Stimulated activated effector memory CD8-positive, alpha-beta T cell treated with anti-CD3 and anti-CD28 coated beads, Interleukin-12 subunit alpha, Interleukin-12 subunit beta, amount 100 ng/mL, for 72 hours (primary cell): ENCODE measurements at places on chromosomes 7 and 10.

GRCh38 chr10:27500886-27501285, 3.2 kb upstream of the RAB18 start:
- no peak for DNase-seq

GRCh38 chr10:29041616-29042015, 247.3 kb upstream of the LYZL1 start:
- DNase-seq, result no peak

DNA sequence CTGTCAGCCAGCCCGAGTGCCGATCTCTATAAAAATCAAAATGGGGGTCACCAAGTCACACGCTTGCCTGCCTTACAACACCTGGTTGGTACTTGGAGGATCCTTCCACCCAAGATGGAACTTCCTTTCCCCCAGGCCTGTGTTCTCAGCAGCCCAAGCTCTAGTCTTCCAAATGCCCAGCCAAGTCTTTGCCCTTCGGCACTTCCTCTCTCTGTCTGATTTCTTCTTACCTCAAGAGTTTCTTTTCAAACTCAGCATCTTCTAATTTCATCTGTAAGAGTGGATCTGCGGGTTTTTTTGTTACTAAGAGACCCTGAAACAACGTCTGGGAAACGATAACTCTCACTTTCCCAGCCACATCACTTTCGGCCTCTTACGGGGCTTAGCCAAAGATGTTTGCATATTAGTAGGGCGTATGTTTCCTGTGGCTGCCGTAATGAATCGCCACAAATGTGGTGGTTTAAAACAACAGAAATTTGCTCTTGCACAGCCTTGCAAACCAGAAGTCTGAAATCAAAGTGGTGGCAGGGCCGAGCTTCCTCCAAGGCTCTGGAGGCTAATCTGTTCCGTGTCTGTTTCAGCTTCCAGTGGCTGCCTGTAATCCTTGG, 219.9 kb downstream of the TCF7L2 start:
- no peak for DNase-seq

GRCh38 chr7:86953653-86954336, 105.7 kb downstream of the ELAPOR2 start:
- DNase-seq, result no peak

DNA sequence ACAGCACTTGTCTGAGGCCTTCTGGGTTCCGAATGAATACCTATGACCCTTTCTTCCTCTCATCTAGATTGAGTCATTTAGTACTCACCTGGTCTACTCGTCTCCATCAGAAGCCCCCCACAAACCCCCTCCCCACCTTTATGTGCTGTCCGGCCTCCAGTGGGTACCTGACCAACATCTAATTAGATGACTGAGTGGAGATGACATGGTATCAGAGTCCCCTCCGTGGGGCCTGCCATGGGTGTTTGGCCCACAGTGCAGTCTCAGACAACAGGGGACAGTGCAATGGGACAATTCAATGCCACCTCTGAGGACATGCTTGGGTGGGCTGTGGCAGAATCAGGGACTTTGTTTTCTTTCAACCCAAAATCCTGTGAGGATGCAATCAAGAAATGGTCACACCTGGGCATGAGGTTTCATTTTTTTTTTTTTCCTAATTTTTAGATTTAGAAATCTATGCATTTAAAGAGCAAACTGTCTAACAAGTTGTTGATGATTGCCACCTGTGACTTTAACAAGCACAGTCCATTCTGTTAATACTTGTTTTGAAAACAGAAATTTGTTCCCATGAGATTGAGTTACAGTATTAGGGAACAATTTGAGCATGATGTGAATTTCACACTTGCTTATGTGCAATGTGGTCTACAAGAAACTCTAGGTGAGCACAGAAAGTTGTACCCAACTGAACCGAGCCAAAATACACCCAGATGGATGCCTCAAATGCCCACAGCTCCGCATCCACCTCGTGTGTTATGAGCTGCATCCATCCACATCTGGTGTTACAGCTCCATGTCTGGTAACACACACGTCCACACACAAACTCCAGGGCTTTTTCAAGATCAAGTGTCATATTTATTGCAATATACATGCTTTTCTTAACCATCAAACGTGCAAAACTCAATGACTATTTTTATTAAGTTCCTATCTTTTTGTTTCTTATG, 27.5 kb downstream of the GPRIN2 start:
- no peak for DNase-seq

DNA sequence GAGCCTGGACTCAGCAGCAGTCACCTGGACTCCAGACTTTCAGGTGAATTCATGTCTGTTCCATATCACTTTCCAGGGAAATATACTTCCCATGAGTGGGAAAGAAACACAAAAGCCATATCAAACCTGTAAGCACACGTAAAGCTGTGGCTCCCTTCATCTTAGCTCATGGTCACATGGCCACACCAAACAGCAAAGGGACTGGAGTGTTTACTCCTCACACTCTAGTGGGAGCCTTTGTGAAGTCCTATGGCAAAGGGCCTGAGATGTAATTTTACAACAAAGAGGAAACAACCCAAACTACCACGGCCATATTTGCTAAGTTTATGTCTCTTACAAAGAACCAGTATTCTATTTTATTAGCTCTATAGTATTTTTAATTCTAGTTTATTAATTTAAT, 16.3 kb downstream of the SFTPA1 start:
- no peak for DNase-seq

DNA sequence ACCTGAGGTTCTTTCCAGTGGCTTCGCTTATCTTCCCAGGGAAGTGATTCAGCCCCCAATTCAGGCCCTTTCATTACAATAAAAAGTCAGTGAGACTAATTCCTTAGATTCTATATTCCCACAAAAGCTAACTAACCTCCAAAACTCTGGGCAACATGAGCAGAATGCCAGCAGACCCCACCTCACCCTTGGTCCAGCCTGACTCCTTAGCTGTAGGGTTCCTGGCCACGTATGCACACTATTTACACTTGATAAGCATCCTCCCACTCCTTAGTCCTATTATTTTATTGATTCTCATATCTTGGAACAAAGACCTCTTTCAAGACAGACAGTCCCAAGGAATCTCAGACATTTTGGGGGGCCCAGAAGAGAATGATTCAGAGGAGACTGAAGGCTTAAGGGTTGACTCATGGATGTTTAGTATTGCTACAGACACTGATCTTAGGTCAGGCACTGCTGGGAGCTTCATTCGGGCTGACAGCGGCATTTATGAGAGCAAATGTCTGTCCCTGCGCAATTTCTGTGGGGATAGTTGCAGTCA, 162.6 kb upstream of the GDF10 start:
- DNase-seq, result peak; percentile 25

GRCh38 chr7:148210804-148211325, 379.7 kb upstream of the C7orf33 start:
- DNase-seq, result no peak

- no peak for DNase-seq
Measured at GRCh38 chr7:73638911-73639310, 14.6 kb upstream of the MLXIPL start.

- DNase-seq, result no peak
Measured at GRCh38 chr10:128624656-128625530, 498.7 kb upstream of the MKI67 start.

- DNase-seq, result no peak
Measured at GRCh38 chr7:5824297-5824610, 42.8 kb upstream of the RNF216 start.

DNA sequence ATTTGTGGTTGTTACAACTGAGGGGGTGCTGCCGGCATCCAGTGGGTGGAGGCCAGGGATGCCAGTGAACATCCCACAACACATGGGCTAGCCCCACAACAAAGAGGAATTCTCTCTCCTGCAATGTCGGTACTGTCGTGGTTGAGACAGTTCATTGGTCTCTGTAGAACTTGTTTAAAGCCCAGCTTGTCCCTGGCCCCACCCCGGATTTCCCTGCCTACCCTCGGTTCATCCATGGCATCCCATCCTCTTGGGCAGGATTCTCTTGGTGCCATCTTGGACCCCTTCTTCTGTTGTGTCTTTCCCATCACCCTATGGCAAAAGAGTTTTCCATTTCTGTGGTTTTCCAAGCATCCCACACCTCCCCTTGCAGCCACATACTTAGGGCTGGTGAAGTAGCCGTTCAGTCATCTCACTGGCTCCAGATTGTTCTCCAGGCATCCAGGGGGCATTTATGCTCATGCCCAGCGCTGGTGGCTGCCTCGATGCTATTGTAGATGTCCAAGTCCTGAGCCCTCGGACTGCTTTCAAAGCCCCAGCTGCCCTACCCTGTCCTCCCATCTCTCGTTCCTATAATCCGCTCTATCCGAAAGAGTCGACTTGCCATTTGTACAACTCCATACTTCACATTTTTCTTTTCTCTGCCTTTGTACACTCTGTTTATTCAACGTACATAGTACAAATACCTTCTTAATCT, 39.2 kb downstream of the MGMT start:
- DNase-seq, result no peak

DNA sequence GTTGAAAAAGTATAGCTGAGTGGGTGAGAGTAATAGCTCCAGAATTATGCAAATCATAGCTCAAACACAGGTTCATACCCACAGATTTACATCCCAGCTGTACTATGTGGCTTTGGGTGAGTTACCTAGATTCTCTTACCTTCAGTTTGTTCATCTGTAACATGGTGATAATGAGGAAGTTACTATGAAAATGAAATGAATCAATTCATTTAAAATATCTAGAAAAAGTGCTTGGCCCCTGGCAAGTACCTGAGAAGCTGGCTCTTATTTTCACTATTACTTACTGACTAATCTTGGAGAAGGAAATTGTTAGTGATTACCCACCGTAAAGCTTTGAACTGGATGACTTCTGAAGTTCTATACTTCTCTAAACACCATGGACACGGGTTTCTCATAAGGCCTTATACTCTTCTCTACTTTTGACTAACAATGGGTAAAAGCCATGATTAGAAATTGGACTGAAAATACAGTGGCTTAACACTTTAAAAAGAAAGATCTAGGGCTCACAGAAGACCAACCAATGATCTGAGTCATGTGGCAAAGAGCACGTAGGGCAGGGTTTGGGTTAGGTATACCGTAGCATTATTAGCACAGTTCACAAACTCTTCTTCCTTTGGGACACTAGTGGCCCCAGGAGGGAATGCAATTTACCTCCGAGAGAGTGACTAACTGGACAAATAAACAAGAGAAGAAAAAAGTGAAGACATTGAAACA, 149.2 kb downstream of the PLPP4 start:
- no peak for DNase-seq

DNA sequence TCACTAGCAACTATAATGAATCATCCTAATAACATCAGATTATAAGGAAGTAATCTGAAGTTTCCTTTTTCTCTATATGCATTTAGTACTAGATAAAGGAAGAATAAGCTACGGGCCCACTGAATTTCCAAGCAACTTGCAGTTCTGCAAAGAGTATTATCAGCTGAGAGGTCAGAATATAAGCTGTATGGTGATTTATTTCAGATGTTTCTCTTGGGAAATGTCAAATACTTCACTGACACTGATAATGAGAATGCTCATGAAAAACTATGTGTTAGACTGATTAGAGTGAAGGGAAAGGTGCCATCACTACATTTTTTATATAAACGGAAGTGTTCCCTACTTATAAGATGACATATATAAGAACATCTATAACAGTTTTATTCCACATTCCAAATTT, 251.2 kb upstream of the HGF start:
- no peak for DNase-seq

GRCh38 chr7:153852261-153852660, 199.9 kb upstream of the DPP6 start:
- no peak for DNase-seq

GRCh38 chr7:137946011-137946410, 55.9 kb downstream of the CREB3L2 start:
- DNase-seq, result no peak

GRCh38 chr7:80883154-80884025, 35.5 kb downstream of the SEMA3C start:
- no peak for DNase-seq

GRCh38 chr10:28592953-28593352, 60.0 kb downstream of the WAC start:
- DNase-seq, result no peak

GRCh38 chr10:128898916-128899195, 568.2 kb upstream of the MGMT start:
- no peak for DNase-seq

DNA sequence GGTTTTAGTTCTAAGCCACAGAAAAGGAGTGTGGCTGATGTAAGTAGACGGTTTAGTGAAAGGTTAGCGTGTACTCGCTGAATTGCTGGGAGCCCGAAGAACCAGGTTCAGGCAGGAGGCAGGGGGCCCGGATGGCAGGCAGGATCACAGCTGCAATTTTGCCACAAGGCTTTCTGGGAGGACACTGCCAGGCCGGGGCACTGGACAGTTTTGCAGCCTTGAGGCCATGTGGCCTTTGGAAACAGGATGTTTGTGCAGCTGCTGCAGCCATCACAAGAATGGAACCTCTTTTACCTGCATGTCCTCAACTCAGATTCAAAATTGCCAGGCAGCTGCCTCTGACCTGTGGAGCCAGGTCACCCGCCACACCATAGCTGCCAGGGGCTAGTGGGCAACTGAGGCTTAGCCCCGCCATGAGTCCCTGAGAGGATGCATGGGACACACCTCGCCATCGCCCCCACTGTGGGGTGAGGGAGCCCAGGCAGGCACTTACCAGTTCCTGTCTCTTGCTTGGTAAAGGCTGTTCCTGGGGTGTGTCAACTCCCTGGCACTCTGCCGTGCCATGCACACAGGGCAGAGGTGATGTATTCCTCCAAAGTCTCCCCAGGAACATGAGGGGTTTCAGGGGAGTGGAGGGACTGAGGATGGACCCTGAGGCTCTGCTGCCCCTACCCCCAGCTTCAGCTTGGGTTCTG, 188.6 kb downstream of the RPS24 start:
- DNase-seq, result no peak

DNA sequence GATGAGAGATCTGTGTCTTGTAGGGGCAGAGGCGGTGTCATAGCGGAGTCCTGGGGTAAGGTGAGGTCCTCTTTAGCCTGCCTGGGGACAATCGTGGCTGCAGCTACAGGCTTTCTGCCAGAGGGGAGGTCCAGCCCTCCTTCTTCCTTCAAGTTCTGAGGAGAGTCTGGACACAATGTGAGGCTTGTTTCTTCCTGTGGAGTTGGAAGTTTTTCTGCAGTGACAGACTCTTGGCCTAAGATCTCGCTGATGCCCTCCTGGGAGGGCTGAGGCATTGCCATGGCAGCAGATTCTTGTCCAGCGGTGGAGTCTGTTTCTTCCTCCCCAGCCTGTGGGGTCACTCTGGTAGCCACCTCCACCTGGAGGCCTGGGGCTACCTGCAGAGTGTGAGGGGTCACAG, 4.4 kb downstream of the NACAD start:
- no peak for DNase-seq

- peak; percentile 17 for DNase-seq
Measured at GRCh38 chr7:51160990-51161615, 155.5 kb downstream of the COBL start.

- no peak for DNase-seq
Measured at GRCh38 chr7:140036224-140036962, 26.4 kb downstream of the PARP12 start.

GRCh38 chr10:30373596-30374327, 24.7 kb upstream of the MTPAP start:
- no peak for DNase-seq

DNA sequence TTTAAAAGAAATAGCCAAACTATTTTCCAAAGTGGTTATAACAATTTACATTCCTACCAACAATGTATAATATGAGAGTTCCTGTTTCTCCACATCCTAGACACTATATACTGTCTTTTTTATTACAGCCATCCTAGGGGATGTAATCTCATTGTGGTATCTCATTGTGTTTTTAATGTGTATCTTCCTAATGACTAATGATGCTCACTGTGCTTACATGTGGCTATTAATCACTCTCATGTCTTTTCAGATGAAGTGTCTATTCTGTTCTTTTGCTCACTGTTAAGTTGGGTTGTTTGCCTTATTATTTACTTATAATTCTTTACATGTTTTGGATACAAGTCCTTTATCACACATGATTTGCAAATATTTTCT, 71.8 kb downstream of the ZNF438 start:
- DNase-seq, result no peak
